ENCODE measurements at places on chromosomes 12 and 14.
A peak's percentile ranks its signal among the peaks of the same experiment; 100 is the strongest.

DNA sequence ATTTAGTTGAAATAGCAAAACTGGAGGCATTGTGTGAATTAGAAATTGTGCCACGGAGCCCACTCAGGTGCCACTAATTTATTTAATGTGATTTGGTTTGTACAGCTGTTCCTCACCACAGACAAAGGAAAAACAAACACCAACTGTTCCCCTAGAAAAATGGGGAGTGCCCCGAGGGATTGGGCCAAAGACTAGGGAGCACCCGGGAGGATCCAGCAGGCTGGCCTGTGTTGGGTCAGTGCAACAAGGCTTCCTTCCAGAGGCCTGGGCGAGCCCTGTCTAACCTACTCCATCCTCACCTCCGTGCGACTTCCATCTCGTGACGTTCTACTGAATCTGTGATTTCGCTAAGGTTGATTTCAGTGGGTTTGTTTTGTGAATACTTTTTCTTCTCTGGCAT, 206.2 kb downstream of the CHST11 start:
- no peak for DNase-seq

DNA sequence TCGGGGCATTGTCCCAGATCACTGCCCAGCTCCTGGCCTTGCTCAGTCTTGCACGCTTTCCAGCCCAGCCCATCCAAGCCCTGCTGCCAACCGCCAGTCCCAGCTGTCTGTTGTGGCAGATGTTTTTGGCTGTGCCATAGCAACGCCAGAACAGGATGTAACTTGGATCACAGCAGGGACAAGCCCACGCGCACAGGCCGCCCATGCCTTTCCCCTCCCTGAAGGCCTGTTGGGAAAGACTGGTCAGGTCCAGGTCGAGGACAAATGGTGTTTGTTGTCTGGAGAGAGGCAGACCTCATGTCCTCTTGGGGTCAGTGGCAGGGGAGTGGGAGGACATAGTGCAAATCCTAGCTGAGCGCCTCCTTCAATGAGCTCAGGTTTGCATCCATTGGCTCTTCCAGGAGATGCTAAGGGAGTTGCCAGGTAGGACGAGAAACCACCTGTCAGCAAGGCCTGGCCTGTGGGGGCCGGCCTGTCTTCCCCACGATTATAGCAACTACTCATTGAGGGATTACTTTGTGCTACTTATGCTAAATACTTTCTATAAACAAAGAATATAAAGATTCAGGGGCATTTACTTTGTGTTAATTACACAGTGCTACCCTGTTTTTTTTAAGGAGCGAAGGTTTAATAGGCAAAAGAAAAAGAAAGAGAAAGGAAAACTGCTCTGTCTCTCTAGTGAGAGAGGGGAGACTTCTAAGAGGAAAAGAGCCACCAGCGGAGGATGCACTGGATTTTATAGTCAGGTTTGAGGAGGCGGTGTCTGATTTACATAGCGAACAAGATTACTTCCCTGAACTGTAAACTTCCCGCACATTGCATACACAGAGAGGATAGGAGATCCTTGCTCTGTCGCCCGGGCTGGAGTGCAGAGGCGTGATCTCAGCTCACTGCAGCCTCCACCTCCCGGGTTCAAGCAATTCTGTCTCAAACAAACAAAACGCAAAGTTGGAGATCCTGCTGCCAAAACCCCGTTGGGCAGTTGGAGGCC, 42.8 kb upstream of the CORO1C start:
- peak; percentile 94 for DNase-seq

DNA sequence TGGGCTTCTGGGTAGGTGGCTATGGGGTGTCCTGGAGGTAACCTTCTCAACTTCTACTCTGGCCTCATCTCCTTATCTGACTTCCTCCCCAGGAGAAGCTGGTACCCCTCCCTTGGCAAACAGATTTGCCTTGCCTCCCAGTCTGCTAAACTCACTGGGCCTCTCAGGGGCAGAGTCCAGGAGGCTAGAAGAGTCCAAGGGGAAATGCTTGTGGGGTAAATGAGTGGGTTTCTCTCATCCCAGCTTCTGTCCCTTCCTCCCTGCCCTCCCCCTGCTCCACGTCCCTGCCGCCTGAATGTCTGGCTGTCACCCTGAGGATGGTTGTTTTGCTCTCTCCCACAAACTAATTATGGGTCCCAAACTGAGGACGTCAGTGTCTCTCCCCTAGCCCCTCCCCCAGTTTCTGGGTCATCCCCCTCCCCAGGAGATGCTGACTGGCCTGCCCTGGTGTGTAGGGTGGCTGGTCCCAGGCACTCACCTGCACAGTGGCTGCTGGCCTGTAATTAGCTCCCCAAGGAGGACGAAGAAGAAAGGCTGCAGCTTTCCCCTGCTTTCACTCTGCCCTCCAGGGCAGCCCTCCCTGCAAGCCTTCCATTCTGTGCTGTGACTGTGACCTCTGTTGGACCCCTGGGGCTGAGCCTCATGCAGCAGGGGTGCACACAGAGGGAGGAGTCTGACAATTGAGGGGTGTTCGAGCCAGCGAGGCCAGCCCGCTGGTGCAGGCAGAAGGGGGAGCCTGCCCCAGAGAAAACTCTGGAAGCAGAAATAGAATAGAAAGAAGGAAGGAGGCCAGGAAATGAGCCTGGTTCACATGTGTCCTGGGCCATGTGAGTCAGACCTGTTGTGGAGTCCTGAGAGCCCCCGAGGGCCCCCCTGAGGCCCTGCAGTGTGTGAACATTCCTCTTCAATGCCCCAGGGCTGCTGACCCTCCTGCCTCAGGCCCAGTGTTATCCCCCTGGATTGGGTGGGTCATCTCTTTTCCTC, at the start of gene LRP1-AS:
TSS of gene LRP1-AS (minus strand) at position 659 of the 984 bp plus-strand sequence.
- no peak for DNase-seq

GRCh38 chr14:88325883-88326282, 2.8 kb upstream of the KCNK10 start:
- DNase-seq = no peak

DNA sequence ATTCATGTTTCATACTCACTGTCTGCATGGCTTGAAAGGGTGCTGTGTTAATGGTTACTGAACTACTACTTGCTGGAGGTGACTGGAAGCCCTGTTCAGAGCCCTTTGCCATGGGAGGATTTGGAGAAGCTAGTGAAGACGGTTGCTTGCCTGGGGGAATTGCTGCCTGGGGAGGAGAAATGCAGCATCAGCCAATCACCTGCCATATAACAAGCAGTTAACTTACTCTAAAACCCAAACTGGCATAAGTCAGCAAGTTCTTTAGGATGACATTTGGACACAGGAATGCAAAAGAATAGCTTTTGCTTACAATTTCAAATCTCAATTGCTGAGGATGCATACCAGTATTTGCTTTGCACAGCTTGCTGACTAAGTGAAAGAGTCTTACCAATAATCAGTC, 23.4 kb upstream of the IPO8 start:
- DNase-seq = no peak

DNA sequence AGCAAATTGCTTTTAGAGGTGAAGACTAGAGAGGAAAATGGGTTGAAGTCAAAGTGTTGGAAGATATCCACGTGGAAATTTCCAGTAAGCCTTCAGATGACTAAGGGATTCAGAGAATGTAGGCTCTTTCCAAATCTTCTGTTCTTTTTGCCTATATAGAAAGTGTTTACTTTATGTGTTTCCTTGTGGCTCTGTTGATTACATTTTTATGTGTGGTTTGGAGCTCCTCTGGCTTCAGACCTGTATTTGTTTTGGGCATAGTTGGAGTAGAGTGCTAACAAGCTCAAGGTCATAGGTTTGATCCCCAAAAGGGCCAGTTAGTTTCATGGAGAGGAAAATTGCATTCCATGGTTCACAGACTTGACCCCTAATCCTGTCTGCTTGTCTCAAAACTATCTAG, 91.9 kb downstream of the IGF1 start:
- no peak for DNase-seq

DNA sequence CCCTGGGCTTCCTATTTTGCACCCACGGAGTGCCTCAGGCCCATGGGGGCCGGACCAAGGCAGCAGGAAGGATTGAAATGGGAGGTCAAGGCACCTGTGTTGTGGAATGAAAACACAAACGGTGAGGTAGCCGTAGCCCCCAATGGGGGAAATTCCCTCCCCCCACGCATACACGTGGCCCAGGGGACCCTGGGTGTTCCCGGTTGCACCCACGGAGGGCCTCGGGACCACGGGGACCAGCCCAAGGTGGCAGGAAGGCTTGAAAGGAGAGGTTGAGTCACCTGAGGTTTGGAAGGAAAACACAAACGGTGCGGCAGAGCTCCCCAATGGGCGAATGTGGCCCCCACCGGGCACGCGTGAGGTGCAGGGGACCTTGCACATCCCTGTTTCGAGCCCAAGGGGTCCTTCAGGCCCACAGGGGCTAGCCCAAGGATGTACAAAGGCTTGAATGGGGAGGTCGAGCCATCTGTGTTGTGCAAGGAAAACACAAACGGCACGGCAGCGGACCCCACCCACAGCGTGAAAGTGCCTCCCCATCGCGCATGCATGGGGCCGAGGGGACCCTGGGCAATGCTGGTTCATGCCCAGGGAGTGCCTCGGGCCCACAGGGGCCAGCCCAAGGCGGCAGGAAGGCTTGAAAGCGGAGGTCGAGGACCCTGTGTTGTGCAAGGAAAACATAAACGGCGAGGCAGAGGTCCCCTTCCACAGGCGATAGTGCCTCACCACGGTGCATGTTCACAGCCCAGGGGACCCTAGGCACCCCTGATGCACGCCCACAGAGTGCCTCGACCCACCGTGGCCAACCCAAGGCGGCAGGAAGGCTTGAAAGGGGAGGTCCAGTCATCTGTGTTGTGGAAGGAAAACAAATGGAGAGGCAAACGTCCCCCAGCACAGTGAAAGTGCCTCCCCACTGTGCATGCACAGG, 376.7 kb downstream of the ALG10 start:
- DNase-seq = no peak

DNA sequence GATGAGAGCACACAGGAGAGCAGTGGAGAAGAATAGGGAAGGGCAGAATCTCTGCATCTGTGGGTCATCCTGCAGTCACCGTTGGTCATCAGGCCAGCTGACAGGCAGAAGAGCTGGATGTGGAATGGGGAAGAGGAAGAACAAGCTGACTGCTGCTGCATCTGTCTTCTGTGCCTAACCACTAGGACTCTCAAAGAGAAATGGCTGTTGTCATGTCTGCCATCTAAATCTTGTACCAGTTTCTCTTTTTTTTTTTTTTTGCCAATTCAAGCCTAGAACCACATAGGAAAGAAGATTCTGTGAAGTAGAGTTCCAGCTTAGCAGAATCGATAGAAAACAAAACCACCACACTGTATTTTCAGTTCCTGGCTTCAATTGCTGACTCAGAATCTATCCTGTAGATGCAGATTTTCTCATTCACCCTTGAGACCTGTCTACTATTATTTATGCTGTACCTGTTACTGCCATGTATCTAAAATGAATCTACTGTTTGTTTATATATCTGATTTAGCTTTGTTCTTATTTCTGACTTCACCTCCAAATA, 421.9 kb upstream of the PRICKLE1 start:
- DNase-seq = no peak

DNA sequence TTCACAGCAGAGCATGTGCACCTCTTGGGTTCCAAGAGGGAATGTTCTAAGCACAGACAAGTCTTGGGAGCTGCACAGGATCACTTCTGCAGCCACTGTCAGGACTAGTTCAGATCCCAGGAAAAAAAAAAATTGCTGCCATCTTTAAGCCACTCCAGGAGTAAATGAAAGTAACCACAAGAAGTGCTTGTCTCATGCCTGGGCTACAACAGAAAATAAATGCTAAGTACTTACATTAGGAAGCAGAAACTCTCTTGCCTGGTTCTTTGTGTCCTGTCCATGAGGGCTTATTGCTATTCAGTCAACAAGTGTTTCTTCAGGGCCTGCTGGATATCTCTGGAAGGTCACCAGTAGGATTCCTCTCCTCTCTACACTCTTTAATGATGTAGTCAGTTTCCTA, 176.1 kb downstream of the KTN1 start:
- DNase-seq = no peak

GRCh38 chr12:108134744-108135143, 5.7 kb downstream of the WSCD2 start:
- no peak for DNase-seq

DNA sequence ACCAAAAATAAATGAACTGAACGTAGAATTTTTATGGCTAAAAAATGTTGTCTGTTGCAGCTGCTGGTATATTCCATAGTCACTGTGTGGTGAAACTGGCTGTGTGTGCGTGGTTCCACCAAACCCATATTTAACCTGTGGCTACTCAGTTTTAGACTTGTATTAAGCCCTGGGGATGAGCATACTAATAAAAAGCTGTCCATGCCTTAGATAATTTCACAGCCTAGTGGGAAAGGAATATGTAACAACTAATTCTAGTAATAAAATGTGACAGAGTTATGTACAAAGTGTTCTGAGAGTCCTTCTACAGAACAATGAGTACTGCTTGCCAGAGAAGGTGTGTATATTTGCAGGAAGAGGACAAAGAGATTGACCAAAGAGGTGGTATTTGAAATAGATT, 125.5 kb downstream of the TMTC3 start:
- no peak for DNase-seq

DNA sequence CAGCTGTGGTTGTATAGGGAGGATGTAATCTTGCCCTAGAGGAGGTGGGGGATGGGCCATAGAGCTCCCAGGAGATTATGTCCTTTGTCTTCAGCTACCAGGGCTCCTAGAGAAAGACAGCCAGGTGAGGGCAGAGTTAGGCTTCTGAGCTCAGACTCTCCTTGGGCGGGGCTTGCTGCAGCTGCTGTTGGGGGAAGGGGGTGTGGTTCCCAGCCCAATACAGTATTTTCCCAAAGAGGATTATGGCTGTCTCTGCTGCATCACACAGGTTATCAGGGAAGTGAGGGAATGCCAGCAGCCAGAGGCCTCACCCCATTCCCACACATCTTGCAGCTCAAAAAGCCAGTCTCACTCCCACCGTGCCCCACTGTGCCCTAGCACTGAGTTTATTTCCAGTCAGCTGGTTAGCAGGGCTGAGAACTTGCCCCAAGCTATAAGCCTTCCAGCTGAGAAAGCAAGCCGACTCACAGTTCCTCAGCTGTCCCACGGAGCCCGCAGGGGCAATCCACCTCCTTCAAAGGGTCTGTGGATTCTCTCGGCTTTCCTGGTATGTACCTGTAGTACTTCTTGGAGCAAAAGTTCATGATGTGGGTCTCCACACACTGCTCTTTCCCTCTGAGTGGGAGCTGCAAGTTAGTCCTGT, 217.3 kb upstream of the CPNE8 start:
- no peak for DNase-seq

DNA sequence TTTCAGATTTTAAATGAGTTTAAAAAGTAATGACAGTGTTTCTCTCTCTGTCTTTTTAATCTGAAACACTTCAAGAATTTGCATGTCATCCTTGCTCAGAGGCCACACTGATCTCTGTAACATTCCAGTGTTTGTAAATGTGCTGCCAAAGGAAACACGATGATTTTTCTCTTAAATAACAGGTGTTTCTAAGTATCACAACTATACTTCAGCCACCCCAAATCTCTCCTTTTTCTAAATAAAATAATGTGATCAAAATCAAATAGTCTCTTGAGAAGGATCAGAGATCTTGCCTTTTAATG, 3.3 kb upstream of the GALC start:
- DNase-seq = no peak
